GM12891 (cell line): ENCODE measurements at places on chromosomes 6 and 20.
A peak's percentile ranks its signal among the peaks of the same experiment; 100 is the strongest.

- no peak for DNase-seq
Observed at GRCh38 chr6:41960028-41960427, 18.4 kb upstream of the CCND3 start.

DNA sequence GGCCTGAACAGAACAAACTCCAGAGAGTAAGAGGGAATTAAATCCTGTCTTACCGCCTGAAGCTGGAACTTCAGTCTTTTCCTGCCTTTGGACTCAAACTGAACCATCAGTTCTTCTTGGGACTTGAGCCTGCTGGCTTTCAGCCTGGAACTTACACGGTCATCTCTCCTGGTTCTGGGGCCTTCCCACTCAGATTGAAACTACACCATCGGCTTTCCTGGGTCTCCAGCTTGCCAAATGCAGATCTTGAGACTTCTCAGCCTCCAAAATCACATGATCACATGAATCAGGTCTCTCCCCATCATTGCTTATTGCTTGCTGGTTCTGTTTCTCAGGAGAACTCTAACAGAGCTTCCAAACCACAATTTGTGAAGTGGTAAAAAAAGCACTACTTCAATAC lies 276.3 kb downstream of the KIF16B start:
- DNase-seq = no peak

DNA sequence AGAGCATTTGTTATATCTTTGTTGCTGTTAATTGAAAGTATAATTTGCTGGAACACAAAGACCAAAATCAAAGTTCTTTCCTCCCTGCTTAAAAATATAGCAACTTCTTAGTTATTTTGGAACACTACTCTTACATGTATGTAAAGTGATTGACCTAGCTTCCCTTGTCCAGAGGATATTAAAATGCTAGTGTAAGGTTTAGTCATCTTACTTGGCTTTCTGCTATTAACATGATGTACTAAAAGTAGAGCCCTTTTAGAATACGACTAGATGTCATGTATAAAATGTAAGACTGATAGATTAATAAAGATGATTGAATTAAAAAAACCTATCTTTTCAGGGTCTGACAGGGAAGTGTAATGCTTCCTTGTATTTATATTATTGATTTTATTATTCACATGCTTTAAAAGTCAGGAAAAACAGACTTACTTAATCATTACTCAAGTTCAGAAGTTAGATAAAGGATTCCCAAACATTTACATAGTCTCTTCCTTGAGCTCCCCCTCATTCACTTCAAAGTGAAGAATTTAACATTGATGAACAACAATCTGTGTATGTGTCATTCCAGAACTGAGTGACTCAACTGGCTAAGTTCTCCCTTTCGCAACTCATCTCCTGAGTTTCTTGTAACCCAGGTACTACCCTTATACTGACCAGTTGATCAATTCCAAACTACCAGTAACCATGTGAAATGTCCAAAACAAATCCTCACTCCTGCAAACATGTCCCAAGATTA lies 50.9 kb downstream of the BTBD9 start:
- no peak for DNase-seq

GRCh38 chr6:112209131-112209530 lies 45.2 kb downstream of the LAMA4 start:
- DNase-seq = no peak

GRCh38 chr6:21634582-21634981 lies 41.0 kb downstream of the SOX4 start:
- no peak for DNase-seq

GRCh38 chr6:150685860-150686259 lies 86.2 kb downstream of the PLEKHG1 start:
- DNase-seq = peak; percentile 25

GRCh38 chr6:33696548-33697518 lies 14.7 kb downstream of the UQCC2 start:
- DNase-seq = no peak

DNA sequence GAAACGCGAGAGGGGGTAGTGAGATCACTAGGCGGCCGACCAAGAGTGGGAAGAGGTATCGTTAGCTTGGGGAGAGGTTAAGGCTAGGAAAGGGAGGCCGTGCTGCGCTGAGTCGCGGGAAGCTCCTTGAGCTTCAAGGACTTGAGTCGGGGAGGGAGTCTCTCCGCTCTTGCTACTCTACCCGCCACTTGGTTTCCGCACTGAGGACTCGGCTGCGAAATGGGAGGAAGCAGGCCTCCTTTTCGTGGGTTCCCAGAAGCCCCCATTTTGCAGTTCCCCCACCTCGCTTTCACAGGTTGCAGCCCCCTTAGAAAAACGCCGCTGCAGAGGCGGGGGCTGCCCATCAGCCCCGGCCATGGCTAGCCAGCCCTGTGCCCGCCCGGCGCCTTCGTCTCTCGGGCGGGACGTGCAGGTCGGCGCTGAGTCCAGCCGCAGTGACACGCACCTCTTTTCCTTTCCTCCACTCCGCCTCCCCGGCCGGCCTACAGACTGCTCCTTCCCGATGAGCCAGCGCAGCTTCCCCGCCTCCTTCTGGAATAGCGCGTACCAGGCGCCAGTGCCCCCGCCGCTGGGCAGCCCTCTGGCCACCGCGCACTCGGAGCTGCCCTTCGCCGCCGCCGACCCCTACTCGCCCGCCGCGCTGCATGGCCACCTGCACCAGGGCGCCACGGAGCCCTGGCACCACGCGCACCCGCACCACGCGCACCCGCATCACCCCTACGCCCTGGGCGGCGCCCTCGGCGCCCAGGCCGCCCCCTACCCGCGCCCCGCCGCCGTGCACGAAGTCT lies 4.9 kb downstream of the VGLL2 start:
- no peak for DNase-seq

GRCh38 chr6:12270551-12271230 lies 19.5 kb upstream of the EDN1 start:
- no peak for DNase-seq

GRCh38 chr20:32474009-32474716 lies 111.0 kb downstream of the NOL4L start:
- DNase-seq = no peak

DNA sequence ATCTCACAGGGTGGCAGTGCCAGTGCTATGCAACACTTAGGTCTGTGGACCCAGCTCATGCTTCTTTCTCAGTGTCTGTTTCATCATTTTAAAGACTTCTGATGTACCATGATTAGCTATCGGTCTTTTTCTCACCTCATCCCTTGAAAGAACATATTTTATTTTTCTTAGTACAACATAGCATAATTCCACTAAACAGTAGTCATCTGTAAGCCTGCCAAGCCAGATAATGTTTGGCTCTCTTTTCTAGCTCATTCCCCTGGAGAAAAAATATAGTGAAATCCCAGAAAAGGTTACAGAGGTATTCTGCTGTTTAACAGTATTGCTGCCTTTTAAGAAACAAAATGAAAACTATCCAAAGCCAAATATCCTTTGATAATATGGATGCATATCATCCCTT lies 177.0 kb upstream of the MMS22L start:
- DNase-seq = no peak

DNA sequence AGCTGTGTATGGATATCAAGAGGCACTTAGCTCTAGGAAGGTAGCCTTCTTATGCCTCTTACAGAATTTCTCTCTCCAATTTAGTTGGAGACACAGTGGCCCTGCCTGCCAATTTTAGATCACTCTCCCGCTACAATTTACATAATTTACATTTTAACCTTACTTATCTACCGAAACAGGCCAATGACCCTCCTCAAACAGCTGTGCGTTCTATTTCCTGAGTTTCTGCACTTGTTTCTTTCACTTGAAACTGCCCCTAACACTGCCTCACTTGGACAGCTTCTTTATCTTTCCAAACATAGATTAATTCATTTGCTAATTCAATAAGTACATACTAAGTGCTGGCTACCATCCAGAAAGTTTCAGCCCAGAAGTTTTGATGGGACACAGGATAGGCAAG lies 52.9 kb upstream of the HDDC2 start:
- DNase-seq = no peak

DNA sequence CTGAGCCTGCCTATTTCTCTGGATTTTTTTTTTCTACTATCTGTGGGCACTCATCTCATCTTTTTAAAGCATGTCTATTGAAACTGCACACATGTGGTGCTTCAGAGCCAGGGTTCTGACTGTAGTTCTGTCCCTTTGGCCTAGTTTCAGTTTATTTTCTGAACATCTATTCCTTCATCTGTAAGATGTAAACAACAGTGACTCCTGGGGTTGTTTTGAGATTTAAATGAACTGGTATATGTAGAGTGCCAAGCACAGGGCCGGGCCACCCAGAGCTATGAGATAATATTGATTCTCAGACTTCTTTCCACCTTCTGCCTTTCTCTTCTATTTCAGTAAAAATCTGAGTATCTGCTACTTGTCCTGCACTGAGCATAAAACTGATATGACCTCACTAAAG lies 185.1 kb downstream of the CARMIL1 start:
- no peak for DNase-seq

GRCh38 chr20:17799575-17800227 lies 99.9 kb downstream of the BANF2 start:
- DNase-seq = no peak

- DNase-seq = peak; percentile 15
Observed at GRCh38 chr6:16769131-16769985, 8.1 kb upstream of the ATXN1 start.

GRCh38 chr6:160952633-160953281 lies 38.8 kb upstream of the MAP3K4 start:
- DNase-seq = no peak

DNA sequence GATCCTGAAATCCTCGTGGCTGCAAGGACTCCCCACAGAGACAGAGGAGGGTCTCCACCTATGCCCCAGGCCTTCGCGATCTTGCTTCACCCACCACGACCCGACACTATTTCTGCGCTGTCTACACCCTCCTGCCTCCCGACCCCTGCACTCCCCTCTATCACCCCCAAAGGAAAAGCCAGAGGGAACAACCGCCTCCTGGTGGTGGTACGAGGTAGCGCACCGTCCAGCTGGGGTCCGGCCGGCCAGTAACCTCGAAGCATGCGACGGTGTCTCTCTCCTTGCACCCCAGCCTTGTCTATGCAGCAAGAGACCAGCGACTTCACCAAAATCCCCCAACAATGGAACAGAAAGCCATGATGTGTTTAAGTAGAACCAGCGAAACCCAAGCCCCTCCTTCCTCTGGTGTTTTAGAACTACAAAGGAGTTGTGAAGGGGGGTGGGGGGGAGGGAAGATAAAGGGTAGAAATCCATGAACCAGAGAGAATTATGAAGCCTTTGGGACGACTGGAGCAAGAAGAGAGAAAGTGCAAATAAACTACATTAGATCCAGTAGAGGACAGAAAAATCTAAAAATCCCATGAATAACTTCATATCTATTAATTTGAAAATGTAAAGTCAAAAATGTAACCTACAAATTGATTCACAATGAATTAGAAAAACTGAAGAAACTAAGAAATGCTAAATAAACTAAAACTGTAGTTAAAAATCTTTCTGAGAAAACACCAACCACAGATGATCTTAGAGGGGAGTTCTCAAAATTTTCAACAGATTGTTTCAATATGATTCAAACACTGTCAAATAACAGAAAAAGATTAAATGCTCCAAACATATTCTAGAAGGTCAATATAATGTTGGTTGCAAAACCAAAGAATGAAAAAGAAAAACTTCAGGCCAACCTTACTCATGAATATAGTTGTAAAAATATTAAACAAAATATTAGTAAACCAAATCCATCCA lies 168.0 kb downstream of the CDK19 start:
- no peak for DNase-seq

DNA sequence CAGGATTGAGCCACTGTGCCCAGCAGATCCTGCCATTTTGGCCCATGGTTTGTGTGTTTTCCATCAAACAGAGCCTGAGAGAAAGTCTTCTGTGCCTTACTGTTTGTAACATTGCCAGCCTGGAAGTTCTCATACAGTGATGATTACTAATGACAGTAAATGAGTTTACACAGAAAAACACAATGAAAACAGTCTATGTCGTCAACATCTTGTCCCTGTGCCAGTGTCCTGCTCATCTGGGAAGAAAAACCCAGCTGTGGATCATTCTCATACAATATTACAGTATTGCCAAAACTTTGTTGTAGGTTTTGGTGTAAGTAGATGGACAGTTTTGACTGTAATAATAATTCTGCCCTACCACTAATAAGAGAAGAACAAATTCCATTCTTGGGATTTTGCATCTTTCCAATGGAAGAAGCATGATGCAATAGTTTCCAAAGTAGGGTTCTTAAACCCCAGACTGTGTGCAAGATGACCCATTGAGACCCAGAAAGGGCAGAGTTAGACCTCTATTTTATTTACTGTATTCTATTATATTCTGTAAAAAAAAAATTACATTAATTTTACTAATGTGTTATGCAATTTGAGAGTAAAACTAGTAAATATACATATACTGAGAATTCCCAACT lies 135.0 kb upstream of the JARID2 start:
- no peak for DNase-seq

- no peak for DNase-seq
Observed at GRCh38 chr20:17226410-17227218, at the start of gene PCSK2. PCSK2 (plus strand) TSS chr20:17227040; CDS start chr20:17227306, 266 bp downstream.

GRCh38 chr6:73515204-73515655 lies 5.6 kb downstream of the EEF1A1 start:
- no peak for DNase-seq

GRCh38 chr6:161348628-161348994 lies 74.8 kb upstream of the AGPAT4 start:
- no peak for DNase-seq

DNA sequence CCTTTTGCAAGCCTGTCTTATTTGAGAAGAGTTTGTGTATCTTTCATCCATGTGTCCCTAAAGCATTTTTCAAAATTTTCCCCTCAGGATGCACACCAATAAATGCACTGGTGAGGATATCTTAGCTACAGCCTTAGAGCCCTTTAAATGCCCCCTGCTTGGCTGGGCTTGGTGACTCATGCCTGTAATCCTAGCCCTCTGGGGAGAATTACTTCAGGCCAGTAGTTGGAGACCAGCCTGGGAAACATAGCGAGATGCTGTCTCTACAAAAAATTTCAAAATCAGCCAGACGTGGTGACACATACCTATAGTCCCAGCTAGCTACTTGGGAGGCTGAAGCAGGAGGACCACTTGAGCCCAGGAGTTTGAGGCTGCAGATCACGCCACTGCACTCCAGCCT lies 33.8 kb upstream of the PLCB4 start:
- DNase-seq = no peak

GRCh38 chr20:37336369-37337207 lies 9.4 kb upstream of the SRC start:
- DNase-seq = peak; percentile 76

DNA sequence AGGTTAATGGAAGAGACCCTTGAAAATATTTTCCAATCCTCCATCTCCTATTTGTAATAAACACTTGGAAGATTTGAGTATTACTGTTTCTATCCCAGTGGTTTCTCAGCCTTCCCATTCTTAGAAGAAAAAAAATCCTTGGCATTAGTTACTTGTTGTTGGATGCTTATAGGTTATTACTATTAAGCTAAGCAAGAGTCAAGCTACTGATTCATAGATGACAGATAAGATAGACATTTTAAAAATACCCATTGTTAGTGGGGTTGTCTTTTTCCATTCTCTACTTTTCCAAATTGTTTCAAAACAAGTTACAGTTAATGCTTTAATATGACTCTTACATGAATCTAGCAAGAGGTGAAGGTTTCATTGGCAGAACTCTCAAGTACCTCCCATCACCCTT lies 158.5 kb downstream of the HIVEP2 start:
- DNase-seq = no peak
